ENCODE measurements at places on chromosomes 1 and 21.

GRCh38 chr1:110438893-110439292 is 12.1 kb upstream of the PROK1 start:
- DNase-seq, result no peak

DNA sequence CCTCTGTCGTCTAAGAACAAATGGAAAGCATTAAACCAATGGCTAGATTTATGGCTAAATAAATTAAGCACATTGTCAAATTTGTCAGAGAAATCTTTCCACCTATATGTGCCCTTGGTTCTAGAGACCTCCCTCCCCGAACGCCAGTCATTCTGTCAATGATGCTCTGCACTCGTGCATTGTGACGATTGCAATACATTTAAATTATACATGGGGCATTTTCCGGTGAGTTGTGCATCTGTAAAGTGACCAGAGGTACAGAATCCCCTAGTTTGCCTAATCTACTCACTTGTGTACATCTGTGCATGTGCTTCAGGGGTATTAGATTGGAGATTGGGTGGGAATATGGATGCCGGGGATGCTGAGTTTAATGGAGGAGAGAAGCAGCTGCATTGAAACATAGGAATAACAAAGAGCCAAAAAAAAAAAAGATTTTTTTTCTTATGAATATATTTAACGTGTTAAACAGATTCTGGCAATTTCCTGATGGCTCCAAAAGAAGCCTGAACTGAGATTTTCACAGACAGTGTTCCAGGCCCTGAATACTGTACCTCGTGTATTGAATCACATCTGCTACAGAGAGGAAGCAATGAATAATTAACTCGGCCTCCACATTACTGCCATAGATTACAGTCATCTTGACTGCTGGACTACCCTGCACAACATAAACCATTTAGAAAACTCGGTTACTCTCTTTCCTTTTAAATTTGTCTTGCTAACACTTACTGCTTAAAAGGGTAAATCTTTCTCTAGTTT is 149.0 kb upstream of the C1orf87 start:
- no peak for DNase-seq

GRCh38 chr1:3577711-3578432 is 33.4 kb downstream of the MEGF6 start:
- no peak for DNase-seq

GRCh38 chr1:226732856-226733291 is 6.2 kb downstream of the ITPKB start:
- DNase-seq, result no peak

- no peak for DNase-seq
Observed at GRCh38 chr21:39927304-39927886, 60.2 kb downstream of the PCP4 start.

- no peak for DNase-seq
Observed at GRCh38 chr1:940107-941014, 16.6 kb downstream of the SAMD11 start.

DNA sequence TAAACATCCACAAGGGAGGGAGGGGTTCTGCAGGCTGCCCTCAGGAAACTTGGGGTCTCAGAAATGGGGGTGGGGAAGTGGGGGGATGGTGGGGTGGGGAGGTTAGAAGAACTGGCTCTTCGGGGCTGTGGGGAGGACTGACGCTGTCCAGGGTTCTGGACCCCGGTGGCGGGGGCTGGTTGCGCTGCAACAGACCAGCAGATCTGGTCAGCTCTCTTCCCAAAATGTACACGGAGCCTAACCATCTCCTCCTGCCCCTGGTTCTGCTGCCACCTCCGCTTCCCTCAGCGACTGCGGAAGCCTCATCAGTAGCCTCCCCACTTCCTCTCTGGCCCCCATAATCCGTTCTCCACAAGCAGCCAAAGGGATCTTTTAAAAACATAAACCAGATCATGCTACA is 29.3 kb upstream of the C1QA start:
- no peak for DNase-seq

- DNase-seq, result no peak
Observed at GRCh38 chr1:46761740-46762139, 37.1 kb upstream of the CYP4B1 start.

DNA sequence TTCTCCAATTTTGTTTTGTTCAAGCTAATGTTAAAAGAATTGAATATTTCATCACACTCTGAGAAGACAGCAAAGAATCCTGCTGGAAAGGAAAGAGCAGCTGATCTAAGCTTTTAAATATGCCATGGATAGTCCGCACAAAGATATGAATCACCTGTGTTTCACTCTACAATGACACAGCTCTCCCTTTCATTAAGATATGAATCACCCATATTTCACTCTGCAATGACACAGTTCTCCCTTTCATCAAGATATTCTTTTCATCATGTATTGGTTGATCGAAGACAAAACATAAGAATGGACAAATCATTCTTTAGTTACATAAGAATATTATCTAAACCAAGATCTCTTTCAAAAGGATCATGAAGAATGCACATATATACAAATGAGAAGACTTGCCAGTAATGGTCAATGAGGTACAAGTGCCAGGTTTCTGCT is 367.3 kb downstream of the SMYD3 start:
- no peak for DNase-seq

DNA sequence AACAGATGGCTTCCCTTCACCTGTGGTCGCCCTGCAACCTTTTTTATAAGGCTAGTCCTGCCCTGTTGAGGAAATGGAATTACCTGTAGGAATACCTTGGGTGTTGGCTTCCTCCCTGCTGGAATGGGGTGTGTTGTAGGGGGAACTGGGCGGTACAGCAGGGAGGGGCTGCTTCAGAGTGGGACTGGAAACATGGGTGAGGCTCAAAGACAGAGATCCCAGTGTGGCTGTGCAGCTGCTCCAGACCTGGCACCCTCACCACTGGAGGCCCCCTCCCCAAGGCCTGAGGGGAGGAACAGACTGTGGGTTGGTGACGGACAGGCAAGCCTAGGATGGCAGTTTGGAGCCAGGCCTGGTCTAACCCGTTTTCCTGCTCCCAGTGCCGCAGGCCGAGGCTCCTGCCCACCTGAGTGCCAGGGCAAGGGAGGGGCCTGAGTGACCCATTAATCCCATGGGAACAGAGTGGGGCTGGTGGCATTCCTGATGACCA is 4.5 kb downstream of the EFNA3 start:
- DNase-seq, result no peak

GRCh38 chr1:164713456-164714207 is 154.6 kb downstream of the PBX1 start:
- no peak for DNase-seq

DNA sequence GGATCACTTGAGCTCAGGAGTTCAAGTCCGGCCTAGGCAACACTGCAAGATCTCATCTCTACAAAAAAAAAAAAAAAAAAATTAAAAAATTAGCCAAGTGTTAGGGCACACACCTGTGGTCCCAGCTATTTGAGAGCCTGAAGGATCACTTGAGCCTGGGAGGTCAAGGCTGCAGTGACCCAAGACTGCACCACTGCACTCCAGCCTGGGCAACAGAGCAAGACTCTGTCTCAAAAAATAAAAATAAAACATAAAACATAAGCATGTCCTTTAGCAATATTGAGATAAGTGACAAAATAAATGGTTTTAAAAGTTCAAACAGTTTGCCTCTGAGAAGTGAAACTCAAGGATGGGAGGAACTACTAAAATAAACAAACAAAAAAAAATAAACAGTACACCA is 101.2 kb downstream of the RERE start:
- no peak for DNase-seq

DNA sequence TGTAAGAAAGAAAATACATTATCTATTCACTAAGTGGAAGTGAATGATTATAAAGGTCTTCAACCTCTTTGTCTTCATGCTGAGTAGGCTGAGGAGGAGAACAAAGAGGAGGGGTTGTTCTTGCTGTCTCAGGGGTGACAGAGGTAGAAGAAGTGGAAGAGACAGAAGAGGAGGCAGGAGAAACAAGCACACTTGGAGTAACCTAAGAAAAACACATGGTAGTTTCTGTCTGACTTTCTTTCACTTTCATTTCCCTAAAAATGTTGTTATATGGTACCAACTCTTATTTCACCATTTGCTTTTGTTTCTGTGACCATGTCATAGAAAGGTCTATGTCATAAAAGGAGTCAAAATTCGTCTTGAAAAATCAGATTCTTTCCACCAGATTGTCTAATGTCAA is 696.6 kb upstream of the BRINP3 start:
- DNase-seq, result no peak

DNA sequence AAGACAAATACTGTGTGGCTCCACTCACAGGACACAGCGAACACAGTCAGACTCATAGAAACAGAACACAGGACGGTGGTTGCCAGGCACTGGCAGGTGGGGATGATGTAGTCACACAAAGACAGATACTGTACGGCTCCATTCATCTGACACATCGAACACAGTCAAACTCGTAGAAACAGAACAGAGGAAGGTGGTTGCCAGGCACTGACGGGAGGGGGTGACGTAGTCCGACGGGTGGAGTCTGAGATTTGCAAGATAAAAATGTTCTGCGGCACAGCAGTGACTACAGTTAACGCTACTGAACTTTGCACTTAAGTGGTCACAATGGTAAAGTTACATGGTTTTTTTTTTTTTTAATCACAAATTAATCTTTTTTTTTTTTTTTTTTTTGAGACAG is 18.7 kb downstream of the C21orf58 start:
- DNase-seq, result no peak

DNA sequence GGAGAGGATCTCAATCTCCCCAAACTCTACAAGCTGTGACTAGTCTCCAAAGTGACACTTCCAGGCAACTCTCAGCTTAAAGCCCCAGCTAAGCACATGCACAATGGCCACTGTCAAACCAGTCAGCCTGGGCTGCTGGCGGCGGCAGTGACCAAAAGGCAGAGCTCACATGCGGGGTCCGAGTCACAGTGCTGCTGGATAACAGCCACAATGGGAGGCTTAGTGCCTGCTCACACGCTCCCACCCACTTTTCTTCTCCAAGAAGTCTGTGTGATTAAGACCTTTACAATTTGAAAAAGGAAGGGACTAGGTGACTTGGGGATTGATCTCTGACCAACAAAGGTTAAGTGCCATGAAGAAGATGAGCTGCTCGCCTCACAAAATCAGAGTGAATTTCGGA is 16.8 kb downstream of the RIPK4 start:
- DNase-seq, result no peak

- DNase-seq, result no peak
Observed at GRCh38 chr21:39118061-39118460, 65.2 kb downstream of the PSMG1 start.

- DNase-seq, result no peak
Observed at GRCh38 chr21:36705679-36706481, 7.0 kb downstream of the SIM2 start.

- DNase-seq, result no peak
Observed at GRCh38 chr1:212466898-212467650, 34.4 kb downstream of the NENF start.

GRCh38 chr1:70317087-70317486 is 37.4 kb downstream of the ANKRD13C start:
- no peak for DNase-seq

GRCh38 chr1:200154069-200154767 is 126.7 kb downstream of the NR5A2 start:
- peak; percentile 91 for DNase-seq

GRCh38 chr1:151326619-151327222 is 495 bp downstream of the PI4KB start:
- DNase-seq, result peak; percentile 67

- no peak for DNase-seq
Observed at GRCh38 chr1:30047576-30047975, 675.8 kb downstream of the MATN1 start.

- DNase-seq, result no peak
Observed at GRCh38 chr1:49185450-49185980, 408.8 kb upstream of the BEND5 start.

DNA sequence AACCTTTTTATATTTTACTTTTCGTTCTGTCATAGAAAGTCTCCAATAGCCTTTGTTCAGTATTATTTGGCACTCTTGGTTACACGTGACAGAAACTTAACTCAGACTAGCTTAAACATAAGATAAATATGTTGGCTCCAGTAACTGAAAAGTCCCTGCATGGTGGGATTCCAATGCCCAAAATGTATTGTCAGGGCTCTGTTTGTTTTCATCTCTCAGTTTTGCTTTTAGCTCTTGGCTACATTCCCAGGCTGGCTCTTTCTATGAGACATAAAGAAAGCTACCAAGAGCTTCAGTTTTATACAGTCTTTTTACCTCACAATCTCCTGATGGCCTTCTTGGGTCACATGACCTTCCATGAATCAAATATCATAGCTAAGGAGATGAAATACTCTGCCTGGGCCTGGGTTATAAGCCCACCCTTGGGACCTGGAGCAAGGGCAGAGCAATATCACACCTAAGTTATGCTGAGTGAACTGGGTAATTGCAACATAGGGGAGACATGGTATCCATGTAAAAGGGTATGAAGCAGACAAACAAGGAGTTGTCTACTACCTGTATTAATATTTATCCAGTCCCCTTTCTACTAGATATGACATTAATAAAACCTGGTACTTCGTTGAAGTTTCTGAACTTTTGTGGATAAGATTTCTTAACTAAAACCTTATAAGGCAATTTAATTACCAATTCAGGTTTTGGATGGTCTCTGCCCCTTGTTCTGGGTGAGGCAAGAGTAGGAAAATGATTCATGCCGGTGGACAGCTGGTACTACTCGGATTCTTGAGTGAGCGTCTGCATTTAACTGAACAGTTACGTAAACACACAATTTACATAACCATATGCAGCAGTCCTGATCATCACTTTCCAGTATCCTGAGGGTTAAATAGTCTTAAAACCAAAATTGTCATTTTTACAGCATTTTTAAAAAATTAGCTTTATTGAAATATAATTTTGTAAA is 442.3 kb downstream of the GPATCH2 start:
- DNase-seq, result no peak

DNA sequence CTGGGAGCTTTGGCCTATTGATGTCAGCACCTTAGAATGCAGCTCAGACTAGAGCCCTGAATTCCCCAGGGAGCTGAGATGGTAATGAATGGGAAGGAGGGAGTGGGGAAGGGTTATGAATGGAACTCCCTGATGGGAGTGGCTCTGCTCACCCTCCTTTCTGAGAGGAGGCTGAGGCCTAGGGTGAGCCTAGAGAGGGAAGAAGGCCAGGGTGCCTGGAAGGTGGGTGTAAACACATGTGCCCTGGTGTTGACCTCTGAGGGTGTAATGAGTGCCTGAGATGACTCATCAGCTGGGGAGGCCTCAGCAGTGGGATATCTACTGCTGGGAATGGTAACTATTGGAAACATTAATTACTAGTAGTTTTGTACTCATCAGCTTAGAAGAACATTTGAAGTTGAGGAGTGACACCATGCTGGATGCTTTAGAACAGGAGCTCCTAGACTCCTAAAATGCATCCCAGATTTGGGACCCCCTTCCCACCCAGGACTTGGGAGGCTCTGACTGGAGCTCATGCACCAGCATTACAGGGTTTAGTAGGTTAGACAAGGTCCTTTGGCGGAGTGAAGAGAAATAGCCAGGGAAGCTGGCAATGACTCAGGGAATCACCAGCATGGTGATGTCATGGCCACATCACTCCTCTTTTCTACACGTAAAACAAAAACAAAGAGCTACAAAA is 16.0 kb upstream of the PIGV start:
- DNase-seq, result no peak

DNA sequence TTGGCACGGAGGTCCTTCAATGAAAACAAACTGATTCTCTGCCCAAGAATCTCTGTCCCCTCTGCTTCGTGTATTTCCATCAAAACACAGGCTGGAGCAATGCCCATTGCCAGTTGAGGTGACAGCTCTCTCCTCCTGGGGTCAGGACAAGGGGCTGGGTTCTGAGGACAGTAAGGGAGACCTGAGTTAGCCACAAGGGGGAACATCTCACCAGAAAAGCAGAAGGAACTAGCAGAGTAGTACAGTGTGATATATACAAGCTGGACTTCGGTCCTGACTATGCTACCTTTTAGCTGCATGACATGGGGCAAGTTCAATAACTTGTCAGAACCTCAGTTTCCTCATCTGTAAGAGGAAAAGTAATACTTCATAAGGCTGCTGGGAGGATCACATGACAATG is 50.3 kb downstream of the SYT2 start:
- DNase-seq, result peak; percentile 34

Measured in AML-193 (cell line).